ENCODE measurements at places on chromosomes 2 and 18. TPM values are rescaled to one million over a fixed set of nuclear protein-coding genes. Genes with fewer than 3 reads are reported as not detected.

LYPD6 gene
- polyA plus RNA-seq = 14.0 TPM

UGT1A3 gene
- polyA plus RNA-seq = not detected

EHD3 gene
- polyA plus RNA-seq = 8.8 TPM

RNF144A gene
- polyA plus RNA-seq = 36.1 TPM

TXNDC2 gene
- polyA plus RNA-seq = 0.20 TPM

AQP12B gene
- polyA plus RNA-seq = not detected

CGREF1 gene
- 0.52 TPM for polyA plus RNA-seq

HRH4 gene
- polyA plus RNA-seq = 0.12 TPM

EFR3B gene
- polyA plus RNA-seq = 7.5 TPM

DNAJC5G gene
- polyA plus RNA-seq = 0.32 TPM

SIX3 gene
- not detected for polyA plus RNA-seq

MAP3K2 gene
- 27.1 TPM for polyA plus RNA-seq

PLGLB2 gene
- 4.0 TPM for polyA plus RNA-seq

ARL4C gene
- 24.6 TPM for polyA plus RNA-seq

SCN7A gene
- polyA plus RNA-seq = 98.7 TPM

GATA6 gene
- 60.3 TPM for polyA plus RNA-seq

TMEM37 gene
- polyA plus RNA-seq = 29.7 TPM

ORC4 gene
- 58.0 TPM for polyA plus RNA-seq

DSEL gene
- polyA plus RNA-seq = 5.5 TPM

IGFBP2 gene
- polyA plus RNA-seq = 107 TPM

ANKRD36B gene
- polyA plus RNA-seq = 27.6 TPM

DNAH7 gene
- polyA plus RNA-seq = 6.1 TPM

PHOSPHO2 gene
- polyA plus RNA-seq = 15.3 TPM
